ENCODE measurements at places on chromosomes 7 and 10.

GRCh38 chr10:35674843-35675242, 32.7 kb upstream of the FZD8 start:
- DNase-seq: no peak

- DNase-seq: no peak
Observed at GRCh38 chr7:137647905-137648565, 198.7 kb downstream of the DGKI start.

- DNase-seq: no peak
Observed at GRCh38 chr10:74187237-74187636, 36.2 kb downstream of the ADK start.

DNA sequence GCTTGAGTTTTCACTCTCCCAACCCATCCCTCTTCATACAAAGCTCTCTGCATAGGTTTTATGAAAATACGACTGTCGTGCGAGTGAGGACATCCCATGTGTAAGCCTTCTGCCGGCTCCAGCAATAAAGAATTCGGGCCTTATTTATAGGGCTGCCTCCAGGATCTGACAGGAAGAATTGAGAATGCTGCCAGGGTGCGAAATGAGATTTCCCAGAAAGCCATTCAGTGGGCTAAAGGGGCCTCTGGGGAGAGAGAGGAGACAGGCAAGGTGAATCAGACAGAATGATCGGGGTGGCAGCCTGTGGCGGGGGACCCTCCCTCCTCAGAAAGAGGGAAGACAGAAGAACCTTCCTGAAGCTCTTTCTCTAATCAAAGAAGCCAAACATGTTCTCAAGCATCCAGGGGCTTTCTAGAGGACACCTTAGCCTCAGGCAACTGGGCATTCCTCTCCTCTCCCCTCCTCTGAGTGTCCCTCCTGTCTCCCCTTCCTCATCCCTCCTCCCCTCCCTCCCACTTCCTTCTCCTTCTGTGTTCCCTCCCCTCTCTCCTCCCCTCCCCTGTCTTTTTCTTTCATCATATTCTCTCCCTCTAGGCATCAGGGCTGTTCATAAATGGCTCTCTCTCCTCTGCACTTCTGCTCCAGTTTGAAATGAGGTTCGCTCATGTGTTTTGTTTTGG, 410.9 kb downstream of the TYW1 start:
- DNase-seq: no peak

- no peak for DNase-seq
Observed at GRCh38 chr10:84497978-84498377, 169.6 kb downstream of the CCSER2 start.

Measured in GM19239 (cell line).